Liver (tissue), 10 donors: ENCODE measurements at places on chromosomes 11 and 22. TPM values are rescaled to one million over a fixed set of nuclear protein-coding genes. Genes with fewer than 3 reads are reported as not detected.

The GRM5 gene
- not detected for total RNA-seq

The HTR3B gene
- total RNA-seq, result not detected

DNA sequence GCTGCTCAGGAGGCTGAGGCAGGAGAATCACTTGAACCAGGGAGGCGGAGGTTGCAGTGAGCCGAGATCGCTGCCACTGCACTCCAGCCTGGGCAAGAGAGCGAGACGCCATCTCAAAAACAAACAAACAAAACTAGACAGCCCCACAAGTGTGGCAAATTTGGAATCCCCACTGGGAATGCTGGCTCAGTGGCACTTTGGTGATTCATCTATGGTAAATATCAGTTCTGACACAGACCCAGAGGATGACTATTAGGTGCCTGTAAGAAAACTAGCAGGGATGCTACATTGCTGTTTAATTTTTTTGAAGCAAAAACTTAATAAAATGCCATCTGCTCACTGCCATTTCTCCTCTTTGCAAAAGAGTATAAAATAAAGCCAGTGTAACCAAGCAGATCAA is 107.9 kb downstream of the NAT10 start:
- DNase-seq, result no peak

- DNase-seq, result no peak
Observed at GRCh38 chr22:44358709-44359440, 46.1 kb upstream of the SHISAL1 start.

DNA sequence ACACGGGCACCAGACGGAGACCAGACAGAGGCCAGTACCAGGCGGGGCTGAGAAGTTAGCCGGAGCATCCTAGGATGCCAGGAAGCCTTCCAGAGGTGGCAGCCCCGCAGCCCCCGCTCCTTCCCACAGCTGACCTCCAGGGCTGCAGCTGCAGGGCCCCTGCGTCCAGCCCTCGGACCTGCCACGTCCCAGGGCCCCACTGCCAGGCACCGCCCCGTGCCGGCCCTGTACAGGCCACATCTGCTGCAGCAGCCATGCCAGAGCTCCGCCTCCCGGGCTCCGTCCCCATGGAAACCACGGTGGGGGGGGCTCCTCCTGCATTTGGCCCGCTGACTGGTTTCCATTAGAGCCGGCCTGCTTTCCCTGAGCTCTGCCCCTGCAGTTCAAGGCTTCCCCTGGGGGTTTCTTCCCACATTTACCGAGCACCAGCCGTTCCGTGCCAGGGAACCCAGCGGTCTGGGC is 62.5 kb upstream of the PPARA start:
- DNase-seq, result peak; percentile 74

- no peak for DNase-seq
Observed at GRCh38 chr11:74730571-74731260, 510 bp downstream of the CHRDL2 start.

- DNase-seq, result no peak
Observed at GRCh38 chr22:25453557-25453956, 110.9 kb upstream of the GRK3 start.

The TMEM191B gene
- 1.9 TPM for total RNA-seq

DNA sequence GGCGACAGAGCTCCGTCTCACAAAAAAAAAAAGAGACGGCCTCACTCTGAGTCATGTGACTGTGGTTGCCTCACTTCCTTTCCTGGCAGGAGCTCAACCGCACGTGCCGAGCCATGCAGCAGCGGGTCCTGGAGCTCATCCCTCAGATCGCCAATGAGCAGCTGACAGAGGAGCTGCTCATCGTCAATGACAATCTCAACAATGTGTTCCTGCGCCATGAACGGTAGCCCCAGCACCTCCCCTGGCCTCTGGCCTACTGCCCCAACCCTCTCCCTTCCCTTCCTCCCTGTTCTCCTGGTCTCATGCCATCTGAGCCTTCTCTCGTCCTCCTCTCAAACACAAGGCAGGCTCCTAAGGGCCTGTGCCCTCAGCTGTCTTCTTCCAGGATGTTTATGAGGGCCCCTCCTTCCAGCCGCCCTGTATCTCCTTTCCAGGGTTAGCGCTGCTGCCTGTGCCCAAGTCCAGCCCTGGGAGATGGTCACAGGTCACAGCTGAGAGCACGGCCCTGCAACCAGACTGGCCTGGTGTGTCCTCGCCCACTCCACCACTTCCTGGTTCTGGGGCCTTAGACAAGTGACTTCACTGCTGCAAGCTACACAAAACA is 30.7 kb downstream of the TOM1 start:
- peak; percentile 69 for DNase-seq

The C22orf39 gene
- total RNA-seq, result 12.4 TPM

The OR4C46 gene
- total RNA-seq, result not detected

The CCDC34 gene
- 1.8 TPM for total RNA-seq

GRCh38 chr11:104055596-104055995 is 19.2 kb downstream of the DDI1 start:
- no peak for DNase-seq

DNA sequence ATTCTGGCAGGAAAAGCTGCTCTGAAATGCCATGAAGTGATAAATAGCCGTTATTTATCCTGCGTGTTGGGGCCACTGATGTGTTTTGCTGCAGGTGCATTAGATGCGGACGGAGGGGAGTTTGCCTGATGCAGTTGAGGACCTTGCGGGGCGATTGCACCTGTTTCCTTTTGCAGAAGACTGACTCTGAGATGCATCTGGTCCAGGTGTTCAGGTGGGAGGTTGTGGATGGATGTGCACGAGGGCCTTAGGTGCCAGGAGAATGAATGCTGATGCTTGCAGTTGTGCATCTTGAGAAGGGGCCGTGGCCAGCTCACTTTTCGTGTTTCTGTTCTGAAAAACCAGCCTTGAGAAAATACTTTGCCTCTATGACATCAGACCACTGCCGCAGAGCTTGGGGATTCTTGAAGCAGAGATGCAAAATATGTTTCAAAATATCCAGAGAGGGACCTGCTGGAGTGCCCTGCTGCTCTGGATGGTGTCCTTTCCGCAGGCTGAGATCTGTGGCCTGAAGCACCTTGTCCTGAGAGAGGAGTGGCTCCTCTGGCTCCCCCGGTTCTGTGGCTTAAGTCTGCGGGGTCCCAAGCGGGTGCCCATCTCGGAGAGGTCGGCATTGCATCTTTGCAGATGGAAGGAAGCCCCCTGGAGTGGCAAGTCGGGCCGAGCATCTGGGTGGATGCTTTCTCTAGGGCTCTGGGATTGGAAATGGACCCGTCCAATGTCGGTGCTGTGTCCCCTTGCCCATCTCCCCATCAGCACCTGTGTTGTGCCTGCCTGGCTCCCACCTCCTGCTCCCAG is 1031.1 kb downstream of the TBC1D22A start:
- no peak for DNase-seq

GRCh38 chr11:2816941-2817421 is 68.6 kb downstream of the CDKN1C start:
- DNase-seq, result no peak

The TRIM48 gene
- total RNA-seq, result not detected

DNA sequence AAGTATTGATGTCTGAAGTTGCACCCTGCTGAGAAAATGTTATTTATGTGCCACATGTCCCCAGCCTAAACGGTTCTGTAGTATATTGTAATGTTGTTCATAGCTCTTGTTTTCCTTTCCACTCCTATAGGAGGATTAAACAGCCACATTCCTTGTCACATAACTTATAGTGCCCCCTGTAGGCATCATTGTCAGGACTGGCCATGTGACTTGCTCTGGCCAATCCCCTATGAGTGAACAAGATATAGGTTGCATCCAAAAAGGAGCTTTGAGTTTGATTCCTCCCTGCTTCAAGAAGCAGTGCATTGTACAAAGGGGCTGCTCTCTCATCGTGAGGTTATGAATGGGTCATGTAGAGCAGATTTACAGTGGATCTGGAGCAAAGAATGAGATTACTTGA is 717.6 kb upstream of the ANO5 start:
- DNase-seq, result no peak

The KRTAP5-8 gene
- total RNA-seq, result not detected

The PGGHG gene
- 1.3 TPM for total RNA-seq

The LDHAL6A gene
- total RNA-seq, result not detected

GRCh38 chr11:93743291-93743690 is 1.8 kb downstream of the C11orf54 start:
- no peak for DNase-seq

- no peak for DNase-seq
Observed at GRCh38 chr22:42933485-42934091, 76.5 kb upstream of the ARFGAP3 start.

The FGF19 gene
- not detected for total RNA-seq

The BLID gene
- 0.84 TPM for total RNA-seq

DNA sequence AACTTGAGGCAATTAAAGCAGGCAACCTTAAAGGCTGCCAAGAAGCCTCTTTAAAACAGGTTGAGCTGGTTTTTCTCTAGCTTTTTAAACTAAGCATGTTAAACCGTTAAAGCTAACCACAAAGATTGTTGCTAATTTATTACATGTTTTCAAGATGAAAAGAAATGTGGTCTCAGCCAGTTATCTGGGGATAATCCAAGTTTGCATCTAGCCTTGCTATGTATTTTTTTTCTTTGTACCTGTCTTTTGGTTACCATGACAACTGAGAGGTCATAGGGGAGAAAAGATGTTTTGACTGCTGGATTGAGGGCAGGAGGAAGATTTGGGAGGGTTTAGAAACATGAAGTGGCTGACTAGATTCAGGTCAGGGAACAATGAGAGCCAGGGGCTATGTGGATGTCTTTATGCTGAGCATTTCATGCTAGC is 19.2 kb upstream of the PGM2L1 start:
- no peak for DNase-seq

The DPP3 gene
- 29.8 TPM for total RNA-seq

GRCh38 chr11:132911186-132911585 is 621.1 kb downstream of the OPCML start:
- no peak for DNase-seq

GRCh38 chr11:76307396-76307795 is 73.5 kb downstream of the THAP12 start:
- no peak for DNase-seq

The TALDO1 gene
- total RNA-seq, result 181 TPM

GRCh38 chr11:76049511-76049910 is 156.8 kb downstream of the WNT11 start:
- DNase-seq, result no peak

The MISFA gene
- total RNA-seq, result 0.08 TPM

The TMEM41B gene
- total RNA-seq, result 31.3 TPM
